ENCODE measurements at places on chromosomes 6 and 20.
A peak's percentile ranks its signal among the peaks of the same experiment; 100 is the strongest.

- H3K27ac ChIP-seq: no peak overlapping the region
- no peaks in the 10 kb centered on the region for H3K4me1 ChIP-seq
- H3K27me3 ChIP-seq: no peaks in the 10 kb centered on the region
- no peak overlapping the region for H3K4me3 ChIP-seq
- no peaks in the 10 kb centered on the region for H3K36me3 ChIP-seq
- DNase-seq: no peak
Observed at GRCh38 chr6:121726596-121726995, 291.1 kb downstream of the GJA1 start.

- peaks cover 12% of the 10 kb centered on the region for H3K27me3 ChIP-seq
- DNase-seq: no peak
- H3K27ac ChIP-seq: no peak overlapping the region
Observed at GRCh38 chr6:104858642-104859041, 1.1 kb downstream of the HACE1 start.

- peaks cover 3% of the 10 kb centered on the region for H3K36me3 ChIP-seq
- DNase-seq: no peak
- no peak overlapping the region for H3K27ac ChIP-seq
- H3K4me3 ChIP-seq: no peak overlapping the region
- H3K27me3 ChIP-seq: peaks cover 50% of the 10 kb centered on the region
Observed at GRCh38 chr6:100449239-100449691, 15.5 kb downstream of the SIM1 start.

- no peak for DNase-seq
- peaks cover 13% of the 10 kb centered on the region for H3K27me3 ChIP-seq
- H3K4me3 ChIP-seq: no peak overlapping the region
- no peak overlapping the region for H3K27ac ChIP-seq
- H3K4me1 ChIP-seq: no peaks in the 10 kb centered on the region
Observed at GRCh38 chr20:31452575-31452974, 12.1 kb downstream of the DEFB123 start.

DNA sequence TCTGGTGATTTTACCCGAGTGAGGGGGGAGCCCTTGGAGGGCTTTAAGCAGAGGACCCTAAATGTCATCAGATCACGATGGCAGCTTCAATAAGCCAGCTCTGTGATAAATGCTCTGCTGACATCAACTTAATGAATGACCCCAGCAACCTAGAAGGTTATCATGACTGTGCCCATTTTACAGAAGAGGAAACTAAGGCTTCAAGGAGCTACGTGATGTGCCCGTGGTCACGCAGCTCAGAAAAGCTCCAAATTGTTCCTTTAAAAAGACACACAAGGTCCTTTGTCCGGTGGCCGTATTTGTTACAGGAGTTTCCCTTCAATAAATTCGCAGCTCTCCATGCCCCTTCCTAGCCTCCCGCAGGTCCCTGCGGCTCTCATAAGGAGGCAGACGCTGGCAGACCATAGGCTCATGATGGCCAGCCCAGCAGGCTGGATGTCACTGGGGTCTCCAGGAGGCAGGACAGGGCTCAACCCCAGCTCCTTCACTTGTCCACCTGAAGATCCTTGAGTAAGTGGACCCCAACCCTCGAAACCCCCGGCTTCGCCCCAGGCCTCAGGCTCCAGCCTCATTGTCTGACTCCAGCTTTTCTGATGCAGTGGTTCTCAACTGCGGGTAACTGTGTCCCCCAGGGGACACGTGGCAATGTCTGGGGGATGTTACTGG, 106.4 kb downstream of the BMP7 start:
- H3K4me3 ChIP-seq: no peak overlapping the region
- no peak overlapping the region for H3K27ac ChIP-seq
- peaks cover 2% of the 10 kb centered on the region for H3K27me3 ChIP-seq
- H3K36me3 ChIP-seq: no peaks in the 10 kb centered on the region
- no peak for DNase-seq

DNA sequence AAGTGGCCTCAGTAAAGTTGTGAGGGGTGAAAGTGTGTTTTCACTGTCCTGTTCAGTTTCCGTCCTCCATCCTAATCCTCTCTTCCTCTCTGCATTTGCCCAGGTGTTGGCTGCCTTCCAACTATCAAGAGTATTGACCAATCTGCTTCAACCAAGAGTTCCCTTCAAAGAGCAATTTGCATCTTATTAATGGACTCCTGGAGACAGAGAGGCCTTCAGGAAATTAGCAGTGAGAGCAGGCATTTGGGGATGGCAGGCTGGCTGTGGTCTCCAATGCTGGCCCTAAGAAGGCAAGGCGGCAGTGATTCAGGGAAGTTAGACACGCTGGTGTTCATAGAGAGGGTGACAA, 77.2 kb downstream of the GPR6 start:
- H3K27me3 ChIP-seq: peaks cover 4% of the 10 kb centered on the region
- H3K27ac ChIP-seq: no peak overlapping the region
- no peaks in the 10 kb centered on the region for H3K4me1 ChIP-seq
- DNase-seq: no peak
- no peaks in the 10 kb centered on the region for H3K36me3 ChIP-seq

GRCh38 chr6:166334878-166335277, 7.5 kb downstream of the SFT2D1 start:
- no peaks in the 10 kb centered on the region for H3K27me3 ChIP-seq
- peaks cover 47% of the 10 kb centered on the region for H3K36me3 ChIP-seq
- DNase-seq: no peak
- peak overlapping the region; percentile 5 for H3K4me3 ChIP-seq
- H3K4me1 ChIP-seq: peaks cover 70% of the 10 kb centered on the region
